ENCODE measurements at places on chromosomes 12 and 14.

DNA sequence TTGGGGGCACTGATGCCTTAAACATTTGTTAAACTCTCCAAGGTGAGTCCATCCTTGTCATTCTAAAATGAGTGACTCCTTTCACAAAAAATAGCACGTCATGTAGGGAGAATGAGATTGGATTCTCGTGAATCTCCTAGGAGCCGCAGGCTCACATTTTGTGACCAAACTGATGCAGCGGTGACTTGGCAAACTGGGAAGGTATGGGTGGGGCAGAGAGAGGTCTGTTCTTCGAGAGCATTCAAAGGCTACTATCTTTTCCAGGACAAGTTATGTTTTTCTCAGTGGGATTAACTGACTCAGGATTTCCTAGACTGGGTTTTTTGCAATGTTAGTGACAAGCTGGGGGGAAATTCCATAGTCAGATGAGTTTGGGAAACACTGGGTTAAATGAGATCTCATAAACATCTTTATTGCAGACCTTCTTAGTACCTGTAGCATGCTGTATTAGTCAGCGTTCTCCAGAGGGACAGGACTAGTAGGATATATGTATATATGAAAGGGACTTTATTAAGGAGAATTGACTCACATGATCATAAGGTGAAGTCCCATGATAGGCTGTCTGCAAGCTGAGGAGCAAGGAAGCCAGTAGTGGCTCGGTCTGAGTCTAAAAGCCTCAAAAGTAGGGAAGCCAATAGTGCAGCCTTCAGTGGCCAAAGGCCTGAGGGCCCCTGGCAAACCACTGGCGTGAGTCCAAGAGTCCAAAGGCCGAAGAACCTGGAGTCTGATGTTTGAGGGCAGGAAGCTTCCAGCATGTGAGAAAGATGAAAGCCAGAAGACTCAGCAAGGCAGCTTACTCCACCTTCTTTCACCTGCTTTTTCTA lies 61.0 kb downstream of the FOXN4 start:
- no peak for DNase-seq

GRCh38 chr12:18651525-18651924 lies 86.3 kb downstream of the PLCZ1 start:
- DNase-seq, result no peak

DNA sequence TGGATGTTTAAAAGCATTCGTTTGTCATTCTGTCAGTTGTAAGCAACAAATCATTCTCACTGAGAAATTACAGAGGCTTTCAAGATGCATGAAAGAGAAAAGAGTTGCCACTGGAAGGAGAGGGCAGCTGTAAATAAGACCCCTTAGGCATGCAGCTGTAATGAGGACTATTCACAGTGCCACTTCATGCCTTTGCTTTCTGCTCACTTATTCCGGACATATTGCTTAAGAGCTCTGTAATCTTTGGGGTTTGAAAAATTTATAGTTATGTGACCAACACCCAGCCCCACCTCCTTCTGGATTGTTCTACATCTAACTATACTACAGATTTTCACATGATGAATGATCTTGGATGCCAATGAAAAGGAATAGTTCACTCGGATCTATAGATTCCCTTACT lies 194.8 kb upstream of the DCN start:
- no peak for DNase-seq

DNA sequence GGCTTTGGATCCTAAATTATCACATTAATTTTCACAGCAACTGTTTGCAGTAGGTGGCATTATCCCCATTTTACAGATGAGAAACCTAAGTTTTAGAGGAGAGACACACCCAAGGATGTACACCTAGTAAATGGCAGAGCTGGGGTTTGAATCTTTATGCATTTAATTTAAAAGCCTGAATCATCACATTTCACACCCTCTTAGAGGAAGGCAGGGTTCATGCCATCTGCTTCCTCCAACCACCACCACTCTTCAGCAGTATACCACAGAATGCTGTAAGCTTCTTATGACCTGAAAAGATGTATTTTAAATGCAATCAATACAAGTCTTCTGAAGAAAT lies 90.3 kb downstream of the CRADD start:
- DNase-seq, result no peak

- no peak for DNase-seq
Measured at GRCh38 chr12:69406217-69406616, 46.7 kb downstream of the YEATS4 start.
